ENCODE measurements at places on chromosomes 12 and 14. TPM values are rescaled to one million over a fixed set of nuclear protein-coding genes. Genes with fewer than 3 reads are reported as not detected.

Gene LRTM2
- not detected for total RNA-seq

DNA sequence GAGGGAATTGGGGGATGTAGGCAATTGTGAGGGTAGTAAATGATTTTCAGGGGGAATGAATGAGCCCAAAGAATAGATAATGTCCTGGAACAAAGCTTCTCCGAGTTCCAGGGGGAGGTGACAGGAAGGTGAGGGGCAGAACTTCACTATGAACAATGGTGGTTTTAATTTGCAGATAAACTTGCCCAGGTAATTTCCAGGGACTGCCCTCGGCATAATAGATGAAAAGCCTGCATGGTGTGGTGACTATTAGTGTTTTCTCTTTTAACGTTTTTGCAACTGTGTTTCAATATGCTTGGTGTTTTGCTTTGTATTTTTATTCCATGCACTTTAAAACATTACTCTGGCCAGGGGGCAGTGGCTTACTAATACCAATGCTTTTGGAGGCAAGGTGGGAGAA, 325.2 kb upstream of the RGS6 start:
- DNase-seq: no peak

Gene CDK17
- total RNA-seq: 97.6 TPM

DNA sequence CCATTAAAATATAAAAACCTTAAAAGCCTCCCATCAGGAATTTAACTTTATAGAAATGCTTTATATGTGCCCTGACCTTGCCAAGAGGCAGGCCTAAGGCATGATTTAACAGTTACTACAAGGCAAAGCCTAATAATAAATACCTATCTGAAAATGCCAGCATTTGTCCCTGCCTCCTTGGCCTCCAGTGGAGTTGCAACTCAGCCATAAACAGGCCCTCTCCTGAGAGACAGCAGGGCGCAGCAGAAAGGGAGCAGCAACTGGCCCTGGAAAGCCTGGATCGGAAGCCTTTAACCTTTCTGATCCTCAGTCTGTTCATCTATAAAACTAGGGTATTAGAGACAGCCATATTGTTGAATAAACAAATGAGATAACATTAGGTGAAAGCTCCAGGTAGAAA, 324.4 kb downstream of the PAWR start:
- no peak for DNase-seq

DNA sequence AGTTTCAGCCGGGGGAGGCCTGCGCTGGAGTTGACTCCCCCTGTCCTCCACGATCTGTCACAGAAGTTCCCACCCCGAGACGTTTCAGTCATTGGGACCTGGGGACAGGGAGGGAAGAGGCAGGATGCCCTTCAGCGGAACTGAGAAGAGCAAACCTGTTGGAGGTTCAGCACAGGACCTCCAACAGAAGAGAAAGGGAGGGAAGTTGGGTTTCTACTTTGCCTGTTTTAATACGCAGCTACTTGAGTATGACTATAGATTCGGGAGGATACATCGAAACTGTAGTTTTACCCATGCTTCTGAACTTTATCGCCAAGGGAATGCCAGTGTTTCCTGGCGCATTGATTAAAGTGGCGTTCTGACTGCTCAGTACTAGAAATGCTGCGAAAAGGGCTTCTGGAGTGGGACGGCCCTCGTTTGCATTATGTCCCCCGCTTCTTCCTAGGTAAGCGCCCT, 2.3 kb upstream of the DUSP6 start:
- no peak for DNase-seq

DNA sequence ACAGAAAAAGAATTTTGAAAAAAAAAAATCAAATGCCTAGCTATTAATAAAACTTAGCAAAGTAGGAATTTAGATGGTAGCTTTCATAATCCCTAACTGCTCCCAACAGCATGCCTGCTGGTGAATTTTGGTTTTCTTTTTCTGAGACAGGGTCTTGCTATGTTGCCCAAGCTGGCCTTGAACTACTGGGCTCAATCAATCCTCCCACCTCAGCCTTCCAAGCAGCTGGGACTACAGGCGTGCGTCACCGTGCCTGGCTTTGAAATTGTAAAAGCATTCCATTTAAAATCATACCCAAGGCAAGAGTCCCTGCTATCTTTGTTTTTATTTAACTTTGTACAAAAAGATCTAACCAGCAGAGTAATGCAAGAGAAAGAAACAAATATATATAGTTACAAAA, 20.7 kb downstream of the FBXO21 start:
- DNase-seq: no peak
